ENCODE measurements at places on chromosomes 7 and 10. TPM values are rescaled to one million over a fixed set of nuclear protein-coding genes. Genes with fewer than 3 reads are reported as not detected.
A peak's percentile ranks its signal among the peaks of the same experiment; 100 is the strongest.

KLF6 gene
- total RNA-seq, result 225 TPM

LIPN gene
- not detected for total RNA-seq

EPO gene
- total RNA-seq, result not detected

DNA sequence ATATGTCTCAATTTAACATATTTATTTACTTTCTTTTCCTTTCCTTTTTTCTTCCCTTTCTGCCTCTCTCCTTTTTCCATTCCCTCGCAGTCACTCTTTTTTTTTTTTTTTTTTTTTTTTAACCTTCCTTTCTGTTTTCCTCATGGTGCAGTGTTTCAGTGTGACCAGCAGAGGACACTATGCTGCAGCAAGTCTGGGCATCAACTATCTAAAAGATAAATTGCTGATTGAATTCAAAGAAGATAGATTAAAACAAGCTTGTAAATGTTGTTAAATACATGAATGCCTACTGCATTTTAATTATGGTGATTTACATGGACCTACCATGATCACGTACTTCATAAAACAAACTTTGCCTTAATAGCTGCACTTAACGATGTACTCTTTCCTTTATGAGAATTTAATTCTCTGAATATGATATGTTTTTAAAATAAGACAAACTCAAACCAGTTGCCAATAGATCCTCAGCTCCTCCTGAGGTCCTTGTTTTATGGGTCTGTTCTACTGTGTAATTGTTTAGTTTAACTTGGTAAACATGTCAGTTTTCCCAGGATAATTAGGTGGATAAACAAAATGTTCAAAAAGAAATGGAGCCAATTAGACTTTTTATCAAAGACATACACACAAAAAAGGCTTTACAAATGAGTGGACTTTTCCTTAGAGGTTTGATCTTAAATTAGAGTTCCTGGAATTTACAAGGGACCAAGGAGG is 101.0 kb upstream of the AGR3 start:
- DNase-seq, result no peak

- no peak for DNase-seq
Observed at GRCh38 chr10:132948351-132948750, 6.0 kb upstream of the CFAP46 start.

GRCh38 chr10:22315455-22316285 is 518 bp upstream of the COMMD3 start:
- DNase-seq, result no peak

DNA sequence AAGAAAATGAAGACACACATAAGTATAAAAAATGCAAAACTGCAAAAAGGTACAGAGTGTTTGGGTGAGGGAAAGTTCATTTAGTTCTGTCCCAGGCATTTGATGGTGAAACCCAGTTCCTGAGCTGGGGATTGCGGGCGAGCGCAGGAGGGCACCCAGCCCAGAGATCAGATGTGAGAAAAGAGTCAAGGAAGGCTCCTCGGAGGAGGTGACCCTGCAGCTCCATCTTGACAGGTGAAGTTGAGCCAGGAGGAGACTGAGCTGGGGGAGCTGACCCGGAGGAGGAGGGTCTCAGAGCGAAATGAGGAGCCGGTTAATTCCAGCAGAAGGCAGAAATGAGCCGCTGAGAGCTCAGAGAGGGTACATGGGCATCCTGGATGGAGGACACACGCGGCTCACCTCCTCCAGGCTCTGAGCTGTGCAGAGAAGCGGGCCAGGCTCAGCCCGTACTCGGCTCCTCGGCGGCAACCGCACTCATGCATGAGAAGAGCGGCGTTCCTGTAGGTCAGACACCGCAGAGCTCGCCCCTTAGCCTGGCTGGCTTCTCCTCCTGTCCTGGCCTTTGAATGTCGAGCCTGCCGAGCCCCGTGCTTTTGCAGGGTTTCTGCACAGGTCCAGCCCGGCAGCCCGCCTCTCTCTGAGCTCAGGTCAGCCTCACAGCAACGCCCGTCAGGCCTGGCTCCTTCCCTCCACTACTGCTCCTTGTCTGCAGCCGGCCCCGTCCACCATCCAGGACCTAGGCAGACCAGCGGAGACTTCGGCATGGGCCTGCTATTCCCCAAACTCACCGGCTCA is 9.5 kb upstream of the RAMP3 start:
- peak; percentile 44 for DNase-seq

DNA sequence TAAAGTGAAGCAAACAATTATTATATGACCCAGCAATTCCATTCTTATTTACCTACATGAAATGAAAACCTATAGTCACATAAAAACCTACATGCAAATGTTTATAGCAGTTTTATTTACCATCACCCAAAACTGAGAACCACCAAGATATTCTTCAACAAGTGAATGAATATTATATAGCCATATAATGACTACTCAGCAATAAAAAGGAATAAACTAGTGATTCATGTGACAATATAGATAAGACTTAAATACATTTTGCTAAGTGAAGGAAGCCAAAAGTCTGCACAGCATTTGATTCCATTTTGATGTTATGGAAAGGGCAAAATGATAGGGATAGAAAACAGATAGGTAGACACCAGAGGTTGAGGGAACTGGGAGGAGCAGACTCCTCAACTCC is 31.7 kb downstream of the PODXL start:
- no peak for DNase-seq

GRCh38 chr10:89458291-89458690 is 43.9 kb downstream of the IFIT5 start:
- DNase-seq, result no peak

Measured in natural killer cell treated with Interleukin-12 subunit alpha and Interleukin-12 subunit beta and Interleukin-15 and Interleukin-18, amount 100 ng/mL, for 72 hours (primary cell).